ENCODE measurements at places on chromosomes 4 and X.

DNA sequence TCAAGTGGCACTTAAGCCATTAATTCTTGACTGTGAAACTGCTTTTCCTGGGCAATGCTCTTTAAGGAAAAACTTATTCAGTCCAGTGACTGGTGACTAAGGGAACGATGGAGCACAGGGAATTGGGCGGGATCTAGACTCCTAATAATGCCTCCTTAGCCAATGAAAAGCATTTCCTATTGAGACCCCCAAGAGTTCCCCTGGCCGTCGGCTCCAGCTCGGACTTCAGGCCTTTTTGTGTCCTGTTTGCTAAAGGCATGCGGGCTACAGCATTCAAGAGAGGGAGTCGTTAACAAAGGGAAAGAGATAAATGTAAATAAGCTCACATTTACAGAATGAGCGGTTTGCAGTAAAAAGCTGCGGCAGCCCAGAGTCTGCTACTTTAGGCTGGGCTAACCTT lies at the start of gene LPAR4:
TSS of gene LPAR4 (plus strand) at position 232 of the 400 bp plus-strand sequence. CDS start 7,150 bp downstream, outside the sequence.
- H3K36me3 ChIP-seq = no peaks in the 10 kb centered on the region
- no peak for DNase-seq
- no peaks in the 10 kb centered on the region for H3K27me3 ChIP-seq
- H3K27ac ChIP-seq = no peak within 1 kb of the TSS
- H3K4me1 ChIP-seq = no peaks in the 10 kb centered on the region
- no peak within 1 kb of the TSS for H3K4me3 ChIP-seq

GRCh38 chr4:163367651-163368050 lies 24.0 kb downstream of the NPY5R start:
- peaks cover 13% of the 10 kb centered on the region for H3K27me3 ChIP-seq
- H3K36me3 ChIP-seq = no peaks in the 10 kb centered on the region
- no peak for DNase-seq
- no peak overlapping the region for H3K27ac ChIP-seq
- H3K4me1 ChIP-seq = no peaks in the 10 kb centered on the region
- no peak overlapping the region for H3K4me3 ChIP-seq

DNA sequence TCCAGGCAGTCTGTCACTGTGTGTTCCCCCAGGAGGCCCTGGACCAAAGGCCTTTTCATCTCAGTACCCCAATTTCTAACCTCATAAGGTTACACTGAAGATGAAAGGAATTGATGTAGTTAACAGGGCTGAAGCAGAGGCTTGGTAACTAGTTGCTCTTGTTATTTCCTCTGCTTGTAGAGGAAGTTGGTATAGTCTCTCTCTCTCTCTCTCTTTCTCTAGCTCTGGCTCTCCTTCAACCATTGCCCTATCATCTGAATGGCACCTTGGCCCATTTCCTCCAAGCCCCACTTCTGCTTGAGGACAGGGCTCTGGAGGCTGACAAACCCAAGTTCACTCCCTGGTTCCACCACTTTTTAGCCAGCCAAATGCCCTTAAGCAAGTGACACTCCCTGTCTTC lies 96.1 kb downstream of the MAMLD1 start:
- H3K27ac ChIP-seq = no peak overlapping the region
- no peak overlapping the region for H3K4me3 ChIP-seq
- H3K36me3 ChIP-seq = no peaks in the 10 kb centered on the region

GRCh38 chr4:167452922-167453430 lies 218.7 kb upstream of the SPOCK3 start:
- H3K36me3 ChIP-seq = no peaks in the 10 kb centered on the region
- no peak overlapping the region for H3K27ac ChIP-seq
- H3K27me3 ChIP-seq = no peaks in the 10 kb centered on the region

GRCh38 chrX:63754136-63754859 lies 30.7 kb downstream of the ARHGEF9 start:
- no peak for DNase-seq
- H3K4me3 ChIP-seq = peak overlapping the region; percentile 99
- H3K27ac ChIP-seq = peak overlapping the region; percentile 96
- H3K4me1 ChIP-seq = peaks cover 16% of the 10 kb centered on the region
- peaks cover 1% of the 10 kb centered on the region for H3K36me3 ChIP-seq
- no peaks in the 10 kb centered on the region for H3K27me3 ChIP-seq

Data from memory B cell (primary cell).